ENCODE measurements at places on chromosomes 5 and 9. TPM values are rescaled to one million over a fixed set of nuclear protein-coding genes. Genes with fewer than 3 reads are reported as not detected.

DNA sequence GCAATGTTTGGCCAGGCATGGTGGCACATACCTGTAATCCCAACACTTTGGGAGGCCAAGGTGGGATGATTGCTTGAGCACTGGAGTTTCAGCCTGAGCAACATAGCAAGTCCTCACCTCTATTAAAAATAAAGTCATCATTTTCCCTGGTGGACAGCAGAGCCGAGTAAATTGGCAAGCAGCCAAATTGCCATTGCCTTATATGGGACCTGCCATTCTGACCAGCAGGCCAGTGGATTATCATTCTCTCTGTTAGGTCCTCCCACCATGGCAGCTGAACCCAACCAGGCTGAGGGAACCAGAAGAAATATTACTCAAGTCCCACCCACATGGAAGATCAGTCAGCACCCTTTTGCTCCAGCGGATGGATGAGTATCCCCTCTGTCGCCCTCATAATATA, 1829.9 kb downstream of the EFNA5 start:
- no peaks in the 10 kb centered on the region for H3K36me3 ChIP-seq
- H3K4me1 ChIP-seq: no peaks in the 10 kb centered on the region
- H3K4me3 ChIP-seq: no peak overlapping the region
- DNase-seq: no peak
- no peaks in the 10 kb centered on the region for H3K27me3 ChIP-seq

GRCh38 chr5:37668524-37669047, 171.3 kb downstream of the GDNF start:
- peaks cover 8% of the 10 kb centered on the region for H3K4me1 ChIP-seq
- DNase-seq: peak; percentile 100
- H3K27ac ChIP-seq: no peak overlapping the region
- no peak overlapping the region for H3K4me3 ChIP-seq

DNA sequence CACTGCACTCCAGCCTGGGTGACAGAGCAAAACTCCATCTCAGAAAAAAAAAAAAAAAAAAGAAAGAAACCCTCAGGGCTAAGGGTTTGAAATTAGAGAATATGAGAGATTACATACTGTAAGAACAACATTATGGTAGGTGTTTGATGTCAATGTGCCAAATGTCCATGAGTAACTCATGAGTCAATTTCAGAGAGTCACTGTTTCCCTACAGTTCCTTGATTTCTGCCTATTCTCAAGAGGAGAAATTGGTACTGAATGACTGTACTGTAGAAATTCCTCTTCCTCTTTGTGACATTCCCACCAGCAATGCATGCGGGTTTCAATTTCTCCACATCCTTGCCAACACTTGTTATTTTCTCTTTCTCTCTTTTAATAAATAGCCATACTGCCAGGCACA, 35.2 kb downstream of the MARVELD2 start:
- no peaks in the 10 kb centered on the region for H3K36me3 ChIP-seq
- H3K27me3 ChIP-seq: peaks cover 1% of the 10 kb centered on the region
- no peak overlapping the region for H3K27ac ChIP-seq
- peak; percentile 96 for DNase-seq
- H3K4me1 ChIP-seq: no peaks in the 10 kb centered on the region
- no peak overlapping the region for H3K4me3 ChIP-seq

- no peak overlapping the region for H3K4me3 ChIP-seq
- DNase-seq: no peak
- no peaks in the 10 kb centered on the region for H3K27me3 ChIP-seq
- H3K27ac ChIP-seq: no peak overlapping the region
Observed at GRCh38 chr5:79672392-79672791, 17.2 kb upstream of the CMYA5 start.

DNA sequence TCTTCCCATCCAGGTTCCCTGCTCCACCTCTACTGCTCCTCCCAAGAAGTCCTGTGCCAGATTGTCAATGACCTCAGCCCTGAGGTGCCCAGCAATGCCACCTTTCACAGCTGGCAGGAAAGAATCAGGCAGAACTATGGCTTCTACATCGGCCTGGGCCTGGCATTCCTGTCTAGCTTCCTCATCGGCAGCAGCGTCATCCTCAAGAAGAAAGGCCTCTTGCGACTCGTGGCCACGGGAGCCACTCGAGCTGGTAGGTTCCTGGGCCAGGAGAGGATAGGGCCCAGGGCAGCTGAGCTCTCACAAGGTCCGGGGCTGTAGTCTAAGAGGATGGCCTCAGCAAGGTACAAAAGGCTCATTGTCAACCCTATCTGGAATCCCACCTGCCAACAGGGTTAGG, 3.1 kb downstream of the NIPAL4 start:
- no peak for DNase-seq
- H3K27ac ChIP-seq: no peak overlapping the region
- no peak overlapping the region for H3K4me3 ChIP-seq
- H3K27me3 ChIP-seq: peaks cover 5% of the 10 kb centered on the region

DNA sequence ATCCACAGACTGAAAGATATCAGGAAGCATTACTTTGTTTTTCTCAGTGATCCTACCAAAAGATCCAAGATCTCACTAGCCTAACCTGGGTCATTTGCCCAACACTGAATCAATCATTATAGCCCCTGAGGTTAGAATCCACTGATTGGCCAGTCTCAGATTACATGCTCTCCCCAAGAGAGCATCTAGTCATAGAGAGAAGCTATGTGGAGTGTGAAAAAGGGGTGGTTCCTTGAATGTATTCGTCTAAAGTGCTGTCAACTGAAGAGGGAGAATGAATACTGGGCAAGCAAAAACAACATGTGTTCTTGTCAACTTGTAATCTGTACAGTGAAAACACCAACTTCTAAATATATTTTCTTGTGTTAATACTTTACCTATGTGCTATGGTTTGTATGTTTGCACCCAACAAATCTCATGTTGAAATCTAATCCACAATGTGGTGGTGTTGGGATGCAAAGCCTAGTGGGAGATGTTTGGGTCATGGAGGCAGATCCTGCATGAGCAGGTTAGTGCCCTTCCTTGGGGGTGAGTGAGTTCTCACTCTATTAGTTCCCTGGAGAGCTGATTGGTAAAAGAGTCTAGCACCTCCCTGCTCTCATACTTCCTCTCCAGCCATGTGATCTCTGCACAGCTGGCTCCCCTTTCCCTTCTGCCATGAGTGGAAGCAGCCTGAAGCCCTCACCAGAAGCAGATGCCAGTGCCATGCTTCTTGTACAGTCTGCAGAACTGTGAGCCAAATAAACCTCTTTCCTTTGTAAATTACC, 60.3 kb upstream of the PJA2 start:
- no peak overlapping the region for H3K4me3 ChIP-seq
- H3K36me3 ChIP-seq: no peaks in the 10 kb centered on the region
- no peaks in the 10 kb centered on the region for H3K4me1 ChIP-seq
- H3K27me3 ChIP-seq: peaks cover 3% of the 10 kb centered on the region

Gene ARSI
- total RNA-seq: 15.2 TPM

GRCh38 chr5:128477944-128478343, 60.1 kb downstream of the FBN2 start:
- peaks cover 4% of the 10 kb centered on the region for H3K36me3 ChIP-seq
- no peaks in the 10 kb centered on the region for H3K27me3 ChIP-seq
- H3K4me1 ChIP-seq: no peaks in the 10 kb centered on the region
- no peak overlapping the region for H3K27ac ChIP-seq
- DNase-seq: no peak

DNA sequence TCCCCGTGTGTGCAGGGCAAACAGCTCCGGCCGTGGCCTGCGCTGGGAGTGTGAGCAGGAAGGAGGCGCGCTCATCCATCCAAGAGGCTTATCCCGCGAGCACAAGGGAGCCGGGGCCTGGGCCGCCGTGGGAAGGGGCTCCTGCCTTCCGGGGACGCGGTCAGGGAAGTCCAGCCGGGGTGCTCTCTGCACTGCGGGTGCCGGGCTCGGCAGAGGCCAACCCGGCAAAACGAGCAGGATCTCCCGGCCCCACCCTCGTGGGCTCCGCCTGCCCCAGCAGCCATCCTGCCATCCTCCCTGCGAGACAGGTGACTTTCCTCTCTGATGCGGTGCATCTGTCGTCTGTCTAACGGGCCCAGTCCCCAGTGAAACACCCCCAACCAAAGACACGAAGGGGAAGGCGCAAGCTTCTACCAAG, 244.2 kb downstream of the AUH start:
- no peak overlapping the region for H3K4me3 ChIP-seq
- no peaks in the 10 kb centered on the region for H3K36me3 ChIP-seq
- H3K27ac ChIP-seq: peak overlapping the region; percentile 99

Gene OBP2A
- total RNA-seq: not detected

- no peak overlapping the region for H3K4me3 ChIP-seq
- no peak for DNase-seq
- no peaks in the 10 kb centered on the region for H3K36me3 ChIP-seq
- no peaks in the 10 kb centered on the region for H3K4me1 ChIP-seq
Observed at GRCh38 chr5:148491793-148492184, 108.0 kb downstream of the FBXO38 start.

GRCh38 chr9:71620746-71621145, 147.6 kb downstream of the CEMIP2 start:
- no peaks in the 10 kb centered on the region for H3K27me3 ChIP-seq
- H3K36me3 ChIP-seq: no peaks in the 10 kb centered on the region
- H3K27ac ChIP-seq: no peak overlapping the region
- H3K4me1 ChIP-seq: no peaks in the 10 kb centered on the region
- no peak overlapping the region for H3K4me3 ChIP-seq
- no peak for DNase-seq

DNA sequence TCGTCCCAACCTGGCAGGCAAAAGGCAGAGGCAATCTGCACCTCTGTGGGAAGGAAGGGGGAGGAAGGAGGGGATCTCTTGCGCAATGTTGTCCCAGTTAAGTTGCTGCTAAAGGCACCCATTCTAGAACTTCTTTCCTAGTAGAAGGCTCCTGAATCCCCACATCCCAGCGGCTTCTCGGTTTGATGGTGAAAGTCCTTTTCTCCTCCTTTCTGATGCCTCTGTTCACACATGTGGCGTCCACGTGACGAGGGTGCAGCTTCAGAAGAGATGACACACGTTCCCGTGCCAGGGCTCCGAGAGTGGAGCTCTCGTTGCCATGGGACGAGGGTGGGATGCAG, 96.9 kb upstream of the FCN2 start:
- DNase-seq: no peak
- H3K4me3 ChIP-seq: no peak overlapping the region

Gene NAIP
- total RNA-seq: 1.7 TPM

GRCh38 chr9:113650207-113651131, 186.9 kb downstream of the RGS3 start:
- H3K36me3 ChIP-seq: no peaks in the 10 kb centered on the region
- H3K4me3 ChIP-seq: no peak overlapping the region
- DNase-seq: peak; percentile 88
- peak overlapping the region; percentile 10 for H3K27ac ChIP-seq

GRCh38 chr9:123654218-123654993, 275.5 kb downstream of the DENND1A start:
- H3K27me3 ChIP-seq: no peaks in the 10 kb centered on the region
- no peak overlapping the region for H3K4me3 ChIP-seq
- H3K36me3 ChIP-seq: peaks cover 2% of the 10 kb centered on the region
- H3K4me1 ChIP-seq: no peaks in the 10 kb centered on the region

GRCh38 chr5:143501310-143502044, 98.0 kb upstream of the NR3C1 start:
- DNase-seq: no peak
- no peak overlapping the region for H3K27ac ChIP-seq
- H3K36me3 ChIP-seq: no peaks in the 10 kb centered on the region
- no peaks in the 10 kb centered on the region for H3K27me3 ChIP-seq

GRCh38 chr5:8923526-8923925, 622.3 kb downstream of the SEMA5A start:
- no peak overlapping the region for H3K4me3 ChIP-seq
- H3K36me3 ChIP-seq: no peaks in the 10 kb centered on the region
- peak; percentile 20 for DNase-seq
- no peaks in the 10 kb centered on the region for H3K27me3 ChIP-seq
- H3K27ac ChIP-seq: no peak overlapping the region

Gene HMGCS1
- 30.6 TPM for total RNA-seq

GRCh38 chr9:98837516-98837915, 30.0 kb downstream of the GALNT12 start:
- no peaks in the 10 kb centered on the region for H3K27me3 ChIP-seq
- no peak for DNase-seq
- H3K36me3 ChIP-seq: no peaks in the 10 kb centered on the region
- no peak overlapping the region for H3K27ac ChIP-seq

Measured in IMR-90 (cell line).